ENCODE measurements at places on chromosomes 7 and 10.

- no peak for DNase-seq
Measured at GRCh38 chr7:88357781-88358525, 51.3 kb upstream of the STEAP4 start.

DNA sequence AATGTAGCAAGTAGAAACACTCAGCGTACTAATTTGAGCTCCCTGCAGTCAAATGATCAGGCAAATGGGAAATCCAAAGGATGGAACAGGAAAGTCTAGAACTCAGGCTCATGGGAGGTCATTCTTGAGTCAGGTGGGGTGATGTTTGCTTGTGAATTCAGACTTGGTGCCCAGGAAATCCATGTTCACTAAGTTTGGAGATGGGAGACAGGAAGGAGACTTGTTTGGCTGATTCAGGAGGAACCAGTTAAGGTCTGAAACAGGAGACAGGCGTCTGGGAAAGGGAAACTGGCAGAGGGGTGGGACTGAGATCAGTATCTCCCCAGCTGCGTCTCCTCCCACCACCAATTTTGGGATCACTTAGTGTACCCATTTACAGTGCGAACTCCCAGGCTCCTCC lies 38.4 kb upstream of the ZNF438 start:
- DNase-seq: no peak

GRCh38 chr10:128470321-128470965 lies 344.2 kb upstream of the MKI67 start:
- no peak for DNase-seq

- DNase-seq: no peak
Measured at GRCh38 chr10:132559538-132559937, 22.0 kb downstream of the INPP5A start.

DNA sequence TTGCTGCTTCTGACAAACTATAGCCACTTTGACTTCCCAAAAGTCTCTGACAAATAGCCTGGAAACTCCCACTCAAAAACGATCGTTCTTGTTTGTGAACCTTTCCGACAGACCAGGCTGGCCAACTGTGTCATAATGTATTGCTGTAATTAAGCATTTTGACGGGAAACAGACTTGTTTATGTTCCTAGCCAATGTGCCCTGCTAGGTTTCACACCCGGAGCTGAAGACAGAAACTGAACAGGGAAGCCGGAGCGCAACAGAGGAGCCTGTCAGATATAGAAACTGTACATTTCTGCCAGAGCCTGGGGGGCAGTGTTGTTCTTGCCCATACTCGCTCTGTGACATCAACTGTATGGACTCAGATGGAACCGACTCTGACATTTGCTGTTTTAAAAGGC lies 55.3 kb upstream of the C7orf33 start:
- DNase-seq: peak; percentile 52

GRCh38 chr7:100598425-100598824 lies 3.7 kb upstream of the PCOLCE start:
- DNase-seq: no peak
